ENCODE measurements at places on chromosomes 7 and 10.
A peak's percentile ranks its signal among the peaks of the same experiment; 100 is the strongest.

DNA sequence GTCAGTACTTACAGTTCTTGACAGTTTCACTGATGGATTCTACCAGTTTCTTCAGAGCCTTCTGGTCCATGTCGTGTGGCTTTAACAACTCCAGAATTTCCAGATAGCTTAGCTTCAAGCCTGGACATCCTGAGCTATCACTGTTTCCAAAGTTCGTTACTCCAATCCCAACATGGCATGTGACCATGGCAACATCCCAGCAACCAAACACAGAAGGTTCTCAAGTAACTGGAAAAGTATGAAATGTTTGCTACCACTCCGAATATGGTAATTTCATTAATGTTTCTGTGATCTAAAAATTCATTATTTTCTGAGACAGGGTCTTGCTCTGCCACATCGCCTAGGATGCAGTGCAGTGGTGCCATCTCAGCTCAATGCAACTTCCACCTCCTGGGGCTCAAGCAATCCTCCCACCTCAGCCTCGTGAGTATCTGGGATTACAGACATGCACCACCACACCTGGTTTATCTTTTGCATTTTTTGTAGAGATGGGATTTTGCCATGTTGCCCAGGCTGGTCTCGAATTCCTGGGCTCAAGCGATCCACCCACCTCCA lies 29.3 kb downstream of the RBM48 start:
- no peak for DNase-seq

DNA sequence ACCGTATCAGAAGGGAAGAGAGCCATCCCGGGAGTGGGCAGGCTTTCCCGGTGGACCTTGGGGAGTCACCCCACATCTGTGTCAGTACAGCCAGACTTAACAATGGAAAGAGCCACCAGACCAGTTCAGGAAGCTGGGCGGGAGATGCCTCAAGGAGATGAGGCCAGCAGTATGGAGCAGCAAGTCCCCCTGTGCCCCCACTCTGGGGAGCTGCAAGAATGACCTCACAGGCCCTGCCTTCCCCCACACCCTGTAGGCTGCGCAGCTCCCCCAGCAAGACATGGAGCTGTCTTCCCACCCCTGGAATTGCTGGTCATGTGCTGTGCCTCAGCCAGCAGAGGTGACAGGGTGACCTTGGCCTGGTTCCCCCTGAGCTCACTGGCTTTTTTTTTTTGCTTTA lies 76.8 kb upstream of the INSIG1 start:
- no peak for DNase-seq

DNA sequence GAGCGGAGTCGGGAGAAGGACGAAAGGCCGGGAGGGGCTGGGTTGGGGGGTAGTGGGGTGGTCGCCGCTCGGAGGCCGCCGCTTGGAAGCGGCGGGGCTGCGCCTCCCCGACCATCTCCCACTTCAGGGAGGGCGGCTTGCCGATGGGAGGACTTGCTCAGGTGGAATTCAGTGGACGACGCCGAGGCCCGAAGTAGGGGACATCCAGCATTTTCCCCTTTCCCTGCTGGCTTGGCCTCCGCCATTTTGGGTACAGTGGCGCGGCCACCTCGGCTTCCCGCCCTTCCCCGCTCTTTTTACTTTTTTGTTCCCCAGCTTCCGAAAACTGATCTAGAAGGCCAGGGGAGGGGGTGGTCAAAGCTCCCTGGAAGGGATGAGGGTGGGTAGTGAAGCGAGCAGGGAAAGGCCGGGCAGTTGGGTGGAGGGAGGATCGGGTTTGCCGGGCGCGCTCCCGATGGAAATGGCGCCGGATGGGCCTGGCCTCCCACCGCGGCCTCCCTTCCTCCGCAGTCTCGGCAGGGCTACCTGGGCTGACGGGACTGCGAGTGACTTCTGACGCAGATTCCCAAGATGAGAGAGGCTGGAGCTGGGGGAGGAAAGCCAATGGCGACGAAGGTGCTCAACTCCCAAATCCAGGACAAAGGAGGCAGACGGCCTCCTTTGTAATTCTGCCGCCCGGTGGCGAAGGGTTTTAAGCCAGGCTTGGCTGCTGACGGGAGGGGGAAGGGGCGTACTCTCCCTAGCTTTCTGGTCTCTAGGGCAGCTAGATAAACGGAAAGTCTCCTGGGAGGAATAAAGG lies at the start of gene PBLD:
Gene PBLD (minus strand): TSS at position 670 of the 799 bp plus-strand sequence. CDS start 26,084 bp downstream, outside the sequence.
- peak; percentile 20 for DNase-seq

- no peak for DNase-seq
These were observed 144.2 kb upstream of the VSTM2A start for GRCh38 chr7:54397836-54398612.

DNA sequence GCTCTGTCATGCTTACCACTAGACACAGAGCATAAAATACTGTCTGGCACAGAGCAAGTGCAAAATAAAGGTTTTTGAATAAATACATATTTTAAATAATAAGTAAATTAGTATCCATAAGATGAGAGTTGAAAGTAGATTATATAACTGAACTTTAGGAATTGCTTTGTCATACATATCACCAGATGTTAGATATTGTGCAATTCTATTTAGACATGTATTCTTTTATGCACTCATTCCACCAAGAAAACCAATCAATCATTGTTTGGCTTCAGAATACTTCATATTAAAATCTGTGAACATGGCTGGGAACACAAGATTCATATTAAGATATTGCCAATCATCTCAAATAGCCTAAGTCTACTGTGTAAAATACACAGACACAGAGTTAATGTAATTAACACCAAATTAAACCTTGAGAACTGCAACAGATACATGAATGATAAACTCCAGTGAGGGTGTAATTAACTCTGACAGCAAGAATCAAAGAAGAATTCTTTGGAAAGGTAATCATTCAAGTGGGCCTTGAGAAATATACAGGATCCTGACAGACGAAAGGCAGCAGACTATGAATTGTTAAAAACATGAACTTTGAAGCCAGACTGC lies 201.0 kb upstream of the PTN start:
- no peak for DNase-seq

GRCh38 chr7:137953665-137954470 lies 48.0 kb downstream of the CREB3L2 start:
- DNase-seq: no peak

GRCh38 chr7:81515009-81515408 lies 254.8 kb downstream of the HGF start:
- DNase-seq: no peak

- DNase-seq: no peak
These were observed 44.3 kb upstream of the PDCD4 start for GRCh38 chr10:110827410-110827809.

DNA sequence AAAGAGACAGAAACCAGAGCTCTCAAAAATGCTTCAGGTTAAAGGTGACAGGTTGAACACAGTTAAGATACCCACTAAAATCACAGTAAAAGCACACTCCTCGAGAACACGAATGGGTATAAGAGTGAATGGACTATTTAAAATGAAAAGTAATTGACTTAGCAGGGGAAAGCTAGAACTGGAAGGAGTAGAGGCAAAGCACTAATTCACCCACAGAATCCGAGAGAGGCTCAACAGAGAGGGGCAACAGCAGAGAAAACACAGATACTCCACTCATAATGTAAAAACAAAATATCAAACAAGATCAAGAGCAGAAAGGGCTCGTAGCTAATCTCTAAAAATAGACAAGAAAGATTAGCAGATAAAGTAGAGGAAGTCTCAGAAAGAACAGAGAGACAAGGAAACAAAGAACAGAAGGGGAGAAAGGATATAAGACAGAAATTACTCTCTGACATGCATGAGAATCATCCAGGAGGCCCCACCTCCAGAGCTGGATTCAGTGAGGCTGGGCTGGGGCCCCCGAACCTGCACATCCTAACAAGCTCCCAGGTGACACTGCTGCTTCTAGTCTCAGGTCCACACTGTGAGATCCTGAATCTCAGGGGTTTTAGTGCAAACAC lies 117.6 kb downstream of the GALNT11 start:
- DNase-seq: no peak

DNA sequence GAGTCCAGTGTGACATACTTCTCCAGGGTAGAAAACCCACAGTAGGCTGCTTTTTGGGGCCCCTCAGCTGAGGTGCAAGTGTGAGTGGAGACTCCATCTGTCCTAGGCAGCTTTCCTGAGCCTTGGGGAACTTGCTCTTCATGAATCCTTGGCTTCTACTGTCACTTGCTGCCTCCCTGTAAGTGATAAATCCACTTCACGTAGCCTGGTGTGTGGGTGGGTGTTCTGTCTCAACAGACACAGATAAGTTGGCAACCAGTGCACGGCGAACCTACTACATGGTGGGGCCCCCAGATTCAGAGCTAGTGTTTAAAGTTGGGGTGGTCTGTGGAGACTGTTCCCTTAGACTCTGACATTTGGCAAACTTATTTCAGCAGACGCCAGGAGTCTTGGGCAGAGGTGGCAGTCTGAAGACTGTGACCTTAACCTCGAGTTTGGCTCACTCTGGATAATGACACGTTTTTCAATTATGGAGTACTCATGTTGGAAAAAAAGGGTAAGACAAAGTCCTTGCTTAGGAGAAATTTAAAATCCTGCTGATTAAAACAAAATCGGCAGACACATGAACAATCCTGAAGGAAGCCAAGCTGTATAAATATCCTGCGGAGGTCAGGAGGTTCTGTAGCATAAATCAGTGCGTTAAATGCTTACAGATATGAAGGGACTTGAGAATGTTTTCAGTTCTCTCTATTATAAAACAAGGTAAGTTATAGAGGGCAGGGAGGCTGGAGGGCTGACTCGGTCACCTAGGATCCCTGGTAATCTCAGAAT lies 376.9 kb downstream of the PHTF2 start:
- no peak for DNase-seq

DNA sequence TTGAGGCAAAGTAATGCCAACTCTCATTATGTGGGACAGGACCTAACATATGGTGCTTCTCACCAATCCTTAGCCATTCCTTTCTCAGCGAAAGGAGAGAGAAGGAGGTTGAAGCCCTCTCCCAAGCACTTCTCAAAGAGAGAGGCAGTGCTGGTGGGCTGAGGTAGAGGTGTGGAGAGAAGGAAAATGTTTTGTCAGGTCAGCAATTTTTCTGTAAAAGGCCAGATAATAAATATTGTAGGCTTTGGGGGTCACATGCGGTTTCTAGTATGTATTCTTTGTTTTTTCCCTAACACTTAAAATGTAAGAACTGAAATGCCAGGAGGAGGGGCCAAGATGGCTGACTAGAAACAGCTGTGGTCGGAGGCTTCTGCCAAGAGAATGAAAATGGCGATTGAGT lies 225.0 kb upstream of the NPY start:
- DNase-seq: no peak

DNA sequence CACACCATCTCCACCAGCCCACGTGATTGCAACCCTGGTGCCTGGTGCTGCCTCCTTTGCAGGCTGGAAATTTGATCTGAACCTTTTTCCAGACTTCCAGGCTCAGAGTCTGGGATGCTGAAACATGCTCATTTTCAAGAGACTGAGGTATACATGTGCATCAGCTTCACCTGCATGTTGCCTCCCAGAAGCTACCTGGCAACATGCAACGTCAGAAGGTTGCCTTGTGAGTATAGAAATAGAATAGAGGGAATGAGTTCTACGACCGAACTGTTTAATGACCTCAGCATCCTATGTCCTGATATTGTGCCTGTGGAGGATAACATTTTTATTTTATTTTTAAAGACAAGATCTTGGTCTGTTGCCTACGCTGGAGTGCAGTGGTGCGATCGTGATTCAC lies 1.9 kb upstream of the ZNF212 start:
- DNase-seq: no peak

DNA sequence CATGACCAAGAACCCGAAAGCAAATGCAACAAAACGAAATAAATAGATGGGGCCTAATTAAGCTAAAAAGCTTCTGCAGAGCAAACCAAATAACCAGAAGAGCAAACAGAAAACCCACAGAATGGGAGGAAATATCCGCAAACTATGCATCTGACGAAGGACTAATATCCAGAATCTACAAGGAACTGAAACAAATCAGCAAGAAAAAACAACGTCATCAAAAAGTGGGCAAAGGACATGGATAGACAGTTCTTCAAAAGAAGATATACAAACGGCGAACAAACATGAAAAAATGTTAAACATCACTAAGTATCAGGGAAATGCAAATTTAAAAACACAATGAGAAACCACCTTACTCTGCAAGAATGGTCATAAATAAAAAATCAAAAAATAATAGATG lies 35.3 kb upstream of the CACUL1 start:
- no peak for DNase-seq

GRCh38 chr7:53428045-53428444 lies 392.6 kb downstream of the POM121L12 start:
- no peak for DNase-seq

GRCh38 chr10:23013581-23014335 lies 81.6 kb upstream of the MSRB2 start:
- DNase-seq: no peak

DNA sequence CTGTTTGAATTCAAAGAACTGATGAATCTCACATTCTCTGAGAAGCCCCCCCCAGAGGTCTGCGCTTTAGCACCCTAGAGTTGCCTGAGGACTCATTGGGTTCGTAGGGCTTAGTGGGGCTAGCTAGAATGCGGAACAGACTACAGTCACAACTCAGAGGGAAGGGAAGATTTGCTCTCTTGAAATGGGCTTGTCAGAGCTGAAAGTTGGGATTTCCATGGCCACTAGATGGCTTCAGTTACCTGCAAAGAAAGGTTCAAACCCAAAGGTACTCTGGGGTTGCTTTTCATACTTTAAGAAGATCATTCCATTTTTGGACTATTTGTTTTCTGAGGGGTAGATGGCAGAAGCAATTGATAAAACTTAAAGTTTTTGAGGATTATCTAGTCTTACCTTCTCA lies 205.0 kb downstream of the BBS9 start:
- DNase-seq: no peak

DNA sequence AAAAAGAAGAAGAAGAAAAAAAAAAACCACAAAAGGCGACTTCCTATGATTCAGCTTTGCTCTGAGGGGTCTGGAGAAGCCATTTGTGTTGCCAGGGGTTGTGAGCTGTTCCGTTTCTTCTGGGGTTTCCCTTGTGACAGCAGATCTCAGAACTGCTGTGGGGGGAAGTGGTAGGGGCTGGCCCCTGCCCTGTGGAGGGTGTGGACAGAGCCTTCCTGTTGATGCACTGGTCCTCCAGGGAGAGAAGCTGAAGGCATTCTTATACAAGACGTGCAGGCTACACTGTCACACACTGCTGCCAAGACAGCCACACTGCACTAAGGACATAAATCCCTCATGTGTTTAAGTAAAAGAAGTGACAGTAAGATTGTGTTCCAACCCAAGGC lies 17.3 kb upstream of the CSGALNACT2 start:
- DNase-seq: no peak

DNA sequence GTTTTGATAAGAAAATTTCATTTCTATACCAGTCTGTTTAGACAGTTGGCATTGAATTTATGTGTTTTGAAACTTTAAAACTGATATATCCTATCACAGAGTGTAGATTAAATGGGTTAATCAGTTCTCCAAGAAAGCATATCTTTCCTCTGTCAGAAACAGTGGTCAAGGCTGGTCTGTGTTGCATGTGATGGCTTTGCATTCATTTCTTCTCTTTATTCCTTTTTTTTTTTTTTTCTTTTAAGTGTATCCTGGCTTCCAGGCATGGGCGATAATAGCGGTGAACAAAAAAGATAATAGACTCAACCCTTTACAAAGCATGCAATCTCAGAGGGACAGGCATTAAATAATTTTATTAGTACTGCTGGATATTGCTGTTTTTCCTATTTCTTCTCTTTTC lies 136.6 kb downstream of the LRRC4 start:
- no peak for DNase-seq

- DNase-seq: no peak
These were observed 120.7 kb downstream of the CXCL12 start for GRCh38 chr10:44264244-44264643.

Measured in GM19239 (cell line).